Progenitor cell of endocrine pancreas (in vitro differentiated cells): ENCODE measurements at places on chromosomes 3 and 15. TPM values are rescaled to one million over a fixed set of nuclear protein-coding genes. Genes with fewer than 3 reads are reported as not detected.
A peak's percentile ranks its signal among the peaks of the same experiment; 100 is the strongest.

THPO gene
- 6.2 and 7.1 TPM in 2 replicates for total RNA-seq

PLSCR5 gene
- 0.31 TPM in 1 of 2 replicates, not detected in the other for total RNA-seq

GATA2 gene
- 1.7 and 1.9 TPM in 2 replicates for total RNA-seq

SLC28A2 gene
- total RNA-seq, result 1.2 and 1.7 TPM in 2 replicates

ANKRD63 gene
- not detected in 2 replicates for total RNA-seq

CCR3 gene
- not detected in 2 replicates for total RNA-seq

KIF7 gene
- total RNA-seq, result 21.8 and 22.8 TPM in 2 replicates

- no peak overlapping the region for H3K27ac ChIP-seq
- no peaks in the 10 kb centered on the region for H3K36me3 ChIP-seq
- no peaks in the 10 kb centered on the region for H3K27me3 ChIP-seq
- H3K4me1 ChIP-seq, result peaks cover 1% of the 10 kb centered on the region
- no peak for DNase-seq
Measured at GRCh38 chr3:82137861-82138260, 376.4 kb upstream of the GBE1 start.

DNA sequence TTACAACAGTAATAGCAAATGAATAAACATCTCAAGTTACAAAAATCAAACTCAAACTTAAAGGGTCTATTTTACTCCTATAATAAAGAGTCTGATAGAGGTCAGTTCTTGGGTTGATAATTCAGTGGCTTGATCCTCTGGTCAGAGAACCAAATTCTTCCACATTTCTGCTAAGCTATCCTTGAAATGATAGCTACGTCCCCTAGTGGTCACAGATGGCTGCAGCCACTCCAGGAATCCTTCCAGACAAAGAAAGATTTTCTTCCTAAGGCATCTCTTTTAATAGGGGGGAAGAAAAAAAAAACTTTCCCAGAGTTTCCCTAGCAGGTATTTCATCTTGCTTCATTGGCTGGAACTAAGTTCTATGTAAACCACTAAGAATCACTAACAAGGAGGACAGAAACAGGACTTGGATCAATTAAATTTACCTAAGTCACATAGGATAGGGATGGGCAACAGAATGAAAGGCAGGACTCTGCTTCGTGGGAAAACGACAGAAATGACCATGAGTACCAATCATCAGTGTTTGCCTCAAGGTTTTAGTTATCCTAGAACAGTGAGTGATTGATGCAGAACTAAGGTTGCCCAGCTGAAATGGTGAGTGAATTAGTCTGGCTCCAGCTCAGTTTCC lies 160.7 kb downstream of the STAC start:
- H3K4me3 ChIP-seq, result no peak overlapping the region
- H3K27me3 ChIP-seq, result peaks cover 12% of the 10 kb centered on the region
- H3K27ac ChIP-seq, result no peak overlapping the region
- no peak for DNase-seq

DNA sequence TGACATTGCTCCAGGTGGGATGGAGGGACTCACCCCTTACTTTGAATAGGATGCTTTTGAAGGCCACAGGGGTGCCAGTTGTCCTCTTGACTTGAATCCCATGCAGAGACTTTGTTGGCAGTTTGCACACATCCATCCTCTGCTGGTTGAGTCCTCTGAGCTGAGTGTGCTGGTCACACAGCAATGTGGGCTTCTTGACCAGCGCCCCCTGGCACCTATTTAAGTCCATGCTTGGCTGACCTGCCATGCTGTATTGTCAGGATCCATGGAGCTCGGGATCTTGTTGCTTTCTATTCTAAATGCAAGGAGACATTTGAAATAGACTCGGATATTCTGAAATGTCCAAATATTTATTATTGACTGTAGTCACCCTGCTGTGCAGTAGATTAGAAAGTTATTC lies 19.8 kb downstream of the RAB7A start:
- DNase-seq, result no peak
- H3K27ac ChIP-seq, result no peak overlapping the region
- no peaks in the 10 kb centered on the region for H3K27me3 ChIP-seq
- no peaks in the 10 kb centered on the region for H3K4me1 ChIP-seq
- H3K4me3 ChIP-seq, result no peak overlapping the region

- peaks cover 3% of the 10 kb centered on the region for H3K36me3 ChIP-seq
- H3K27me3 ChIP-seq, result no peaks in the 10 kb centered on the region
- H3K27ac ChIP-seq, result no peak overlapping the region
- no peak for DNase-seq
- no peak overlapping the region for H3K4me3 ChIP-seq
Measured at GRCh38 chr3:141471160-141471559, 15.7 kb upstream of the RASA2 start.

- no peak overlapping the region for H3K27ac ChIP-seq
- H3K4me1 ChIP-seq, result peaks cover 4% of the 10 kb centered on the region
- no peak overlapping the region for H3K4me3 ChIP-seq
- H3K36me3 ChIP-seq, result peaks cover 4% of the 10 kb centered on the region
Measured at GRCh38 chr15:49235446-49236124, 65.5 kb downstream of the GALK2 start.

DNA sequence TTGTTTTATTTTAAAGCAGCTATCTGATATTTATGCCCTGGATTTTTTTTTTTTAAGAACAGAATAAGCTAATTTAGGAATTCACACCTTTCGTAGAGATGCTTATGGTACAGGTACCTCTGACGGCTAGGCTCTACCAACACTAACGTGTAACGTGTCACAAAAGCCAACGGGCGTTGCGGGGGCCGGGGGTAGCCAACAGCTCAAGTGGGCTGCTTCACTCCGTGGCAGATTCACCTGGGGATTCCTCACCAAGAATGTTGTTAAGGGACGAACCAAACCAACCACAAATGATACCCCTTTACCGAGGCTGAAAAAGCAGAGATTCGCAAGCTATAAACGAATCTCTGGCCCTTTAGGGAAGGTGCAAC lies 1.0 kb downstream of the TMCC1 start:
- H3K36me3 ChIP-seq, result peaks cover 4% of the 10 kb centered on the region
- DNase-seq, result no peak
- no peaks in the 10 kb centered on the region for H3K27me3 ChIP-seq
- H3K4me3 ChIP-seq, result peak overlapping the region; percentile 96

- peaks cover 2% of the 10 kb centered on the region for H3K27me3 ChIP-seq
- no peaks in the 10 kb centered on the region for H3K36me3 ChIP-seq
- peaks cover 9% of the 10 kb centered on the region for H3K4me1 ChIP-seq
- H3K27ac ChIP-seq, result no peak overlapping the region
Measured at GRCh38 chr3:111702996-111703985, 108.1 kb upstream of the ZBED2 start.

DNA sequence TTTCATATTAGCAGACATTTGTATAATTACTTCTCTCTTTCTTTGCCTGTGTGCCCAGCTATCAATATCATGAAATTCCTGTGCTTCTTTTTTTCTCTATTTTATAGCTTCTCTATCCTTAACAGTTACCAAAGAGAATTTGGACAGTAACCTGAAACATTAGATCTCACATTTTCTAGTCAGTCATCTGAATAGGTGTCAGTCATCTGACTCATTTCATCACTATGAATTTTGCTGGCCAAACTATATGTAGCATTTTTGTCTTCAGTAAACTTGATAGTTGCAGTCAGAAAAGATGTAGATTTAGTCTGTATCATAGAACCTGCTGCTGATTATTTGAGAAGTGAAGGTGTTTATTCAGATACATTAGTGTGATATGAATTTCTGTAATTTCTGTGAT lies 52.6 kb downstream of the HMG20A start:
- DNase-seq, result no peak
- H3K36me3 ChIP-seq, result peaks cover 21% of the 10 kb centered on the region
- H3K4me3 ChIP-seq, result no peak overlapping the region

DNA sequence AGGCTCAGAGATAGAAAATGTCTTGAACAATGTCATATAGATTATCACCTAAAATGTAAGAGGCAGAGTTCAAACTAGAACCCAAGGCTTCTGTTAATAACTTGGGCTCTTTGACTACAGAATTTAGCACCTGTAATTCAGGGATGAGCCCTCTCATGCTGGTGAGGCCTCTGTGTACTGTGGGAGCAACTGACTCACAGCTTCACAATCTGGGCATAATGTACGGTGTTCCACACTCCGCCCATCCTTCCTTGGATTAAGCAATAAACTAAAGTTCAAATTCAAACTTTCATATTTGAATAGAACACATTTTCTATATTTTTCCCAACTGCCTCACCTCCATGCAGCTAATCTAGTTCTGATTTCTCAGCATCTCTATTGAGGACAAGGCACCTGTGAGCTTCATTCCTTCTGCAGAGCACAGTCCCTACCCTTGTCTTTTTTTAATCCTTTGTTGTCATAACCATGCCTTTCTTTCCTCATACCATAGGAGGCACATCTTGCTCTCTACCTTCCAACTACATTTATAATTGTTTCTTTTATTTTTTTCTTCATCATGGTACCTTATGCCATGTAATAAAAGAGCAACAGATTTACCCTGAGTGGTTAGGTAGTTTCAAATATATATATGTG lies 392.1 kb downstream of the NLGN1 start:
- H3K4me1 ChIP-seq, result peaks cover 7% of the 10 kb centered on the region
- no peak for DNase-seq
- H3K27ac ChIP-seq, result no peak overlapping the region
- H3K4me3 ChIP-seq, result no peak overlapping the region
- H3K27me3 ChIP-seq, result peaks cover 52% of the 10 kb centered on the region
- no peaks in the 10 kb centered on the region for H3K36me3 ChIP-seq

DNA sequence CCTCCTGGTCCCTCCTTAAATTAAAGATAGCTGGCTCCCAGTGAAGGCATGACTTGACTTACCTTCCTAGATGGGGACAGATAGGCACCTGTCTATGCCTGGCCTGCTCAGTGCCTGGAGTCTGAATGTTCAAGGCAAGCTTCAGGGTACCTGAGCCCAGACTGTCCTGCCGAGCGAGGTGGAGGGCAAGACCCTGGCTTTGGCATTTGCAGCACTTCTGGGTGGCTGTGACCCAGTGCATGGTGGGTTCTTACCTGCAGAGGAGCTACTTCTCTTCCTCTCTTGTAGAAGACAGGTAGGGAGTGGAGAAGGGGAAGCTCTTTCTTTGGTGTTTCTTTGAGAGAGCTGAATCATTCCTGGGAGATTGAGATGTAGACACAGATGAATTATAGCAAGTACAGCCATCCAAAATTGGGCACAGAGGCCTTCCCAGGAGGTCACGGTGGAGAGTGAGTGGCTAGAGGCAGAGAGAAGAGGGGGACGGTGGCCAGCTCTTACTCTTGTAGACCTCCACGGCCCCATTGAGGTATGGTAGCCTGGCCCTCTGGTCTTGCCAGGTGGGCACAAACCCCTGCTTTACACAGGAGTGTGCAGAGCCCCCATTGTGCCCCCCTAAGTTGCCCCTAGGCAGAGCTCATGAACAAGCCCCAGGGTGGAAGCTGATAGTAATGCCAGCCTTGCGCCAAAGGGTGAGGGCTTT lies 402.5 kb upstream of the TPM1 start:
- peaks cover 4% of the 10 kb centered on the region for H3K27me3 ChIP-seq
- no peak overlapping the region for H3K27ac ChIP-seq
- H3K4me3 ChIP-seq, result no peak overlapping the region

DNA sequence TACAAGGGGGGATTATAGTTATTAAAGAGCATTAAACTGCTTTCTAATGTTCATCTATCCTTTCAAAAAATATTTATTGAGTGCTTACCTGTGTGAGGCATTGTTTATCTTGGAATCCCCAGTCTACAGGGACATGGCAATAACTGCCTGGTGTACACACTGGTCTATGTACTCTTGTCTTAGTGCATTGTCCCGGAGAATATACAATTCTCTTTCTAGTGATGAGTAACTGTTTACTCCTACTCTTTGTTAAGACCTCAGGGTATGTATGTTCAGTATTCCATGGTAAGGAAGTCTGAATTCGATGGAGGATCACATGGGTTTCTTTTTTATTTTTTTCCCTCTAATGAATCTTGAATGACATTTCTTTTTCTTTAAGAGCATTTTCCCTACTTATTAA lies 772.4 kb upstream of the NR2F2 start:
- H3K27ac ChIP-seq, result no peak overlapping the region
- no peak overlapping the region for H3K4me3 ChIP-seq
- H3K4me1 ChIP-seq, result peaks cover 11% of the 10 kb centered on the region

- no peak overlapping the region for H3K27ac ChIP-seq
- H3K4me1 ChIP-seq, result peaks cover 5% of the 10 kb centered on the region
- no peak overlapping the region for H3K4me3 ChIP-seq
- H3K27me3 ChIP-seq, result no peaks in the 10 kb centered on the region
- DNase-seq, result no peak
Measured at GRCh38 chr15:44034933-44035624, 160.0 kb downstream of the FRMD5 start.
